ENCODE measurements at places on chromosomes 6 and 20.

DNA sequence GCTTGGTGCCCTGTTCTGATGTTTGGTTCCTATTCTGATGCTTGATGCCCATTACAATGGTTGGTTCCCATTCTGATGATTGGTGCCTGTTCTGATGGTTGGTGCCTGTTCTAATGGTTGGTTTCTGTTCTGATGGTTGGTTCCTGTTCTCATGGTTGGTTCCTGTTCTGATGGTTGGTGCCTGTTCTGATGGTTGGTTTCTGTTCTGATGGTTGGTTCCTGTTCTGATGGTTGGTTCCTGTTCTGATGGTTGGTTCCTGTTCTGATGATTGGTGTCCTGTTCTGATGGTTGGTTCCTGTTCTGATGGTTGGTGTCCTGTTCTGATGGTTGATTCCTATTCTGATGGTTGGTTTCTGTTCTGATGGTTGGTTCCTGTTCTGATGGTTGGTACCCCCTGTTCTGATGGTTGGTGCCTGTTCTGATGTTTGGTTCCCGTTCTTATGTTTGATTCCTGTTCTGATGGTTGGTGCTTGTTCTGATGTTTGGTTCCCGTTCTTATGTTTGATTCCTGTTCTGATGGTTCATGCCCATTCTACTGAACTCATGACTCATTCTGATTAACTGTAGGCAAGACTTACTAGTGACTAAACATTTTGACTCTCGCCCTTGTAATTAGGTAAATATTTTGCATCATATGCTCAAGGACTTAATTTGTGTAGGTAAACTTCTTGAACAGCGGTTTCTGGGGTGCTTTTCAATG, 146.2 kb downstream of the DLL1 start:
- no peak for DNase-seq

DNA sequence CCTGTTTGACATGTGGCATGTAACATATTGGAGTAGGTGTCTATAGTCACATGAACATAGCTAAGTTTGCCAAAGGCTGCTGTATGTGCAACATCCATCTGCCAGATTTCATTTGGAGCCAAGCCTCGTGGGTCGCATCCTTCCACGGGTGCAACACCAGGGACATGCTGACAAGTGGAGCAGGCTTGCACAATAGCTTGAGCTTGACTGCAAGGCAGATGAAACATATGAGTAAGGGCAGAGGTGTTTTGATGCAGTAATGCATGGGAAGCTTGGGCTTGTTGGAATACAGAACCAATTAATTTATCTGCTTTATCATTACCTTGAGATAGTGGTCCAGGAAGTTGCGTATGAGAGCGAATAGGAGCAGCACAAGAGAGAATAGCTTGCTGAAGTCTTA, 74.1 kb upstream of the BTN3A2 start:
- no peak for DNase-seq

DNA sequence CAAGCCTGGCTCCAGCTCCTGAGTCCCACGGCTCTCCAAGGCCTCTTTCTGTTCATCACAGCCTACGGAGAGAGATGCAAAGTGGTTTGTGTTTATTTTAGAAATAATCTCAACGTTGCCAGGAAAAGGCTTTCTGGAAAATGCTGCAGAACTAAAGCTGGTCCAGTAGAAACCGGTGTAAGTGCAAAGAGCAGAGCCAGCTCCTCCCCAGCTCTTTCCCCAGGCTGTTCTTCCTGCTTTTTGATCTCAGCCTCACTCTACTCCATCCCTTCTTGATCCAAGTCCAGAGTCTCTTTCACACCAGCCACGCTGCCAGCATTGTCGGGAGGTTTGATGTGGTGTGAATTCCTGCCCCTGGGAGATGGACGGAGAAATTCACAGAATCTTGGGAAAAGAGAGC, 69.8 kb downstream of the TMEM170B start:
- DNase-seq, result no peak

GRCh38 chr6:7134999-7135745, 27.4 kb downstream of the RREB1 start:
- DNase-seq, result no peak

- DNase-seq, result no peak
These were observed 118.8 kb upstream of the MAFB start for GRCh38 chr20:40807821-40808170.

- DNase-seq, result no peak
These were observed 2.1 kb downstream of the HIVEP1 start for GRCh38 chr6:12014027-12014872.

DNA sequence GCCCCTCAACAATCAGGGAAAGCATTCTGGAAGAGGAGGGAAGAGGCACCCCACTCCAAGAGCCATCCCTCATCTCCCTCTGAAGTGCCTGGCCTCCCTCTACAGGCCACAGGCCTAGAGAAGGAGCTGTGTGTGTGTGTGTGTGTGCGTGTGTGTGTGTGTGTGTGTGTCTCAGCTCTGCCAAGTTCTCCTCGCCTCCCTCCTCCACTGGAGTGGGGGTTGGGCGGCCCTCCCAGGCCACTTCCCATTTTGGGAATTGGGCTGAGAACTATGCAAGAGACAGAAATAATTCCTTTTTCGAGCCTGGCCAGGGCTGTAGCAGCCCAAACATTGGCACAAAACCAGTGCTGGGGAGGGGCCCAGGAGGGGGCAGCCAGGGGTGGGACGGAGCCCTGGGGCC, 35.7 kb downstream of the KCNB1 start:
- DNase-seq, result no peak

DNA sequence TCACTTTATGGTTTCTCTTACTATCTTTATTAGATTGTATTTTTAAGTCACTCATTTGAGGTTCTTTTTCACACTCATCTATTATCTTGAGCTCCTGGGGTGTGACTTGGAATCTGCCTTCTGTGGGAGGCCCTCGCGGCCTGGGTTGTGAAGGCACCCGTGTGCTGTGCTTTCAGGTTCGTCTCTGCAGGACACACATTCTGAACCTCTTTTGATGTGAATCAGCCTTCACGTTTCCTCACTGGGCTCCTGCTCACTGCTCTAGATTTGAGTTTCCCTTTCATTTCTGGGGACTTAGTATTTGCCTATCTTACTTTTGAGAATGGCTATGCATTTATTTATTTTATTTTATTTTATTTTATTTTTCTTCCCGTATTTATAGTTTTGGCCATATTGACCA, 97.8 kb downstream of the PACRG start:
- DNase-seq, result no peak

DNA sequence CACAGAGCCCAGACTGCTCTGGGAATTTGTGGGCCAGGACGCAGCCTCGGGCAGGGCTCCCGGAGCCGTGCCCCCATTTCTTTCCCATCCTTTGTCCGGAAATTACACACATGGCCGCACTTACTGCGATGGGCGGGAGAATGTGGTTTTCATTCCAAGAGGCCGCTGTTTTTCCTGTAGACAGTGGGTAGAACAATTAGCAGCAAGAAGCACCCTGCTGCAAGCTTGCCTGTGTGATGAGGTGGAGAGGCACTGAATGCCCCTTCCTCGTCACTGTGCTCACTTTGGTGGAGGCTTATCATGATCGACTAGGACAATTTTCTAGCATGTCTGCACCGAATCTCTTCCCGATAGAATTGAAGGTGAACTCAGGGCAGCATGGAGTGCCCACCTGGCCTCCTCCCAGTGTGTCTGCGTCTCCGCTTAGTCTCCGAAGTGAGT, 102.8 kb downstream of the DACT2 start:
- DNase-seq, result no peak

GRCh38 chr6:160161647-160161986, 40.0 kb downstream of the SLC22A1 start:
- DNase-seq, result no peak

DNA sequence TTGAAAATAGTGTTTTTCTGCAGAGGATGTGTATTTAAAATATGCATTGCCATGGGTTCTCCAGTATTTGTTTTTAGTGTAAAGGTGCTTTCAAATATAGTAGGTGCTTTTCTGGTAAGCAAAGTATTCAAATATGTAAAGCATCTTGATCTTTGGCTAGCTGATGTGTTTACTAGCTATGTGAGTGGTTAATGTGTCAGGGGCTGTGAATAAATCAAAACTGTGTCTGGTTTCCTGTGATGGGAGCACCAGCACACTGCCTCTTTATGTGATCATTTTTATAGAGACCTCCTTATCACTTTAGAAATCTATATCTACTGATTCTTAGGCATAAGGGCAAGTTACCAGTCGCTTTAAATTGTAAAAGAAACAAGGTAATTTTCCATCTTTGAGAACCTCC, 388.9 kb upstream of the MAN1A1 start:
- no peak for DNase-seq

- no peak for DNase-seq
These were observed 15.3 kb downstream of the PRDM1 start for GRCh38 chr6:106101466-106101865.

- peak; percentile 23 for DNase-seq
These were observed 7.9 kb upstream of the SDCBP2 start for GRCh38 chr20:1336699-1337367.

Data from activated T-cell treated with anti-CD3 and anti-CD28 coated beads, Interleukin-2, amount 50 U/mL, for 48 hours (primary cell).